ENCODE measurements at places on chromosomes 4 and X.

DNA sequence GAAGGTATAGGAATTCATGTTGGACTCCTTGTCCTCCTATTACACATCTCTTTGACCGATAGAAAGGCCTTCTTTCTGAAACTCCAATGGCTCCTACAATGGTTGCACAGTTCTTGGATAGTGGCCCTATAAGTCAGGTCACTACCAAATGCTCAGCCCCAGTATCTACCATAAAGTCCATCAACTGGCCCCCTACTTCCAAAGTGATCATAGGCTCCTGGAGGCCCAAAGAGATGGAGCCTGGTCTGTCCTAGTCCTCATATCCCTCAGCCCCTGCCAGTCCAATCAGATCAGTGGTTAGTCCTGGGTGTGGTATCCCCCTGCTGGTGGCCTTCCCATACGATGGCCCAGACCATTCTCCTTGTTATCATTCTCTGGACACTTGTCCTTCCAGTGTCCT lies 30.3 kb downstream of the SULT1E1 start:
- no peak for DNase-seq

- no peak for DNase-seq
These were observed 480.2 kb upstream of the PRKX start for GRCh38 chrX:4193500-4194155.

DNA sequence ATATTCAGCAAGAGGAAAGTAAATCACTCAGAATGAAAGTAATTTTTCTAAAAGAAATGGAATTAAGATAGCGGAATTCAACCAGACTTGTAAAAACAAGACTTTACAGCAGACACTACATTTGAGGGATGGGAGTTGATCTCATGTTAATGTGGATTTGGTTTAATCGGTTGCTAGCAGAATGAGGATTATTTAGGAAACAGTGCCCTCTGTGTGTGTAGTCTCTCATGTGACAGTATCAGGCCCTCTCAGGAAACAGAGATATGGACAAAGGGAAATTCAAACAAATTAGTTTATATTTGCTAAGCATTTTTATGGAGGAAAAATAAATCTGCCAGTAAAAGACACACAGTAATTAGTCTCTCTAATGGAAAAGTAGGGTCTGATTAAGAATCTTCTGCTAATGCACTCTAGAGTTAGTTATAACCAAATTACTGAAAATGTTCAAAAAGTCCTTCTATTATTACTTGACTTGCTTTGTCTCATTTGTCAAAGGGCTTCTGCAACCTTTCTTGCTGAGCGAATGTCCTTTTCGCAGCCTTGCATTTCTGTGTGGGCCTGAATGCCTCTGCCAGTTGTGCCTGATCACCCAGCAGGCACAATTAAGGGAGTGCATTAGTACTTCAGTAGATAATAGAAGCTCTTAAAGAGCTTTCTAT lies 1282.3 kb upstream of the TENM3 start:
- DNase-seq = no peak

DNA sequence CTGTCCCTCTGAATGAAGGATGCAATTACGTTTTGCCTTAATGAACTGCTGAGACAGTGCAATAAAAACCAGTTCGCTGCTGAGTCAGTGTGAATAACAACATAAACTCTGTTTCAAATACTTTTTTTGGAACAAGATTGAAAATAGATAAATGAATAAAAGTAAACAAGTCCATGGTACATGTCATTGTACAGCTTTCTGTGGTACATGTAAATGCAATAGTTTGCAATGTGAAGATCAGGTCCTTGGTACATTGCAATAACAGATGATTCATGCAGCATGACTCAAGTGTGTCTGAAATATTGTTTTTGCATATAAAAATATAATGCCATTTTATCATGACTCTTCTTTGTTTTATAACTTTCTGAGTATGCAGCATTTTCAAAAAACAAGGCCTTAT lies 193.4 kb upstream of the PACRGL start:
- DNase-seq = no peak

DNA sequence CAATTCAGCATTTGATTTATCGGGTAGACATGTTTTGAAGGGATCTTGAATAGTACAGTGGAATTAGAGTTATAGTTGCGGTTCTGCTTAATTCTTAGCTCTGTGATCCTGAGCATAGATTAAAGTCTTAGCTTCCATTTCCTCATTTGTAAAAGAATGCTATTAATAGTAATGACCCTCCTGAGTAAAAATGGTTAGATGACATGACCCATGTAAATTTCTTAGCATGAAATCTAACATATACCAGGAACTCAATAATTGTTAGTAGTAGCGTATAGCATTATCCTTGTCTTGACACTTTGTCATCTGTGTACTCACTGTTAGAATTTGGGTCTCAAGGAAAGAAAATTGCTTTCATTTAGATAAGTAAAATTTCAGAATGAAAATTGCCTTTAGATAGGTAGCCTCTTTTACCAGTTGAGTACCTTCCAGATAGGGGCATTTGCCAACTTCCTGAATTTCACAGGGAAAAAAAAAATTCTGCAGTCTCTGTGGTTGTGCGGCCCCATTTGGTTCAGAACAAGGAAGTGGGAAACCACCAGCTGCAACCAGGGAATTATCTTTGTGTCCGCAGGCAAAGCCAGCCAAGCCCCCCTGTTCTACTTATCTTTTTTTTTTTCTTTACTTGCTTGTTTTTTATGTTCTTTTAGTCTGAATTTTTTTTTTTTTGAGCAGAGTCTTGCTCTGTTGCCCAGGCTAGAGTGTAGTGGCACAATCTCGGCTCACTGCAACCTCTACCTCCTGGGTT lies 86.9 kb downstream of the TMEM164 start:
- no peak for DNase-seq

DNA sequence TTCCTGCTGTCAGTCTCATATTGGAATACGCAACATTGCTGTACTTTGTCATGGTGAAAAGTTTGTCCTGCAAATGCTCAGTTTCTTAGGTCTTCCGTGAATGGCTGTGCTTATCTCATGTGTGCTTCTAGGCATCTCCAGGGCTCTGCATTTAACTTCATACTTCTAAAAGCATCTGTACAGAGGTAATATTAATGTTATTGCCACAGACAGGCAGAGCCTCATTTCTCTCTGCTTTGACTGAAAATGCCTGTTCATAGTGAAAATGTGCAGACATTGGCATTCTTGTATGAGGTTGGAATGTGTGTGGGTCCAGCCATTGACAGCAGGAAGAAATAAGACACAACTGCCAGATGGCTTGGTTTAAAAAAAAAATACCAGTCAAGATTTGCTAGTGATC lies 140.1 kb upstream of the TTC29 start:
- DNase-seq = no peak

- DNase-seq = no peak
These were observed 934 bp downstream of the ZNF41 start for GRCh38 chrX:47482065-47482511.

- DNase-seq = no peak
These were observed 730 bp downstream of the VBP1 start for GRCh38 chrX:155216940-155217440.

DNA sequence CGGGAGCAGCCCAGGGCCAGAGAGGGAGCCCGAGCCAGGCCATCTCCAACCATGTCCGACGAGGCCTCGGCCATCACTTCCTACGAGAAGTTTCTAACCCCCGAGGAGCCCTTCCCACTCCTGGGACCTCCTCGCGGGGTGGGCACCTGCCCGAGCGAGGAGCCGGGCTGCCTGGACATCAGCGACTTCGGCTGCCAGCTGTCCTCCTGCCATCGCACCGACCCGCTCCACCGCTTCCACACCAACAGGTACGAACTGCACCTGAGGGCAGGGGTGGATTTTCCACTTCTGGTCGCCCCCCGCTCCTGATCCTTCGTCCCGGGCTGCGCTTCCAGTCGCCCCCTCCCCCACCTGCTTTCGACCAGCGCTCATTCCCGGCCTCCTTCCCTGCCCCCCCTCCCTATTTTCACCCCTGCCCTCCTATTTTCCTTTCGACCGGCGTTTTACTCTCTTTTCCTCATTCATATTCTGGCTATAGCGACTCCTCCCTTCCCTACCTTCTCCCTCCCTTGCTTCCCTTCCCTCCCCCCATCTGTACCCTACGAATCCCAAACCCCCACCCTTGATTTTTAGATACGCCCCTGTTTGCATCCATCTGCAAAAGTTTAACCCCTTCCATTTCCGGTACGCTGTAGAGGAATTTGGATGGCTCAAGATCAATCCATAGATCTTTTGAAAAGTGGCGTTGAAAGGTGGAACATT lies 633 bp downstream of the FAM199X start:
- no peak for DNase-seq

- no peak for DNase-seq
These were observed 56.2 kb downstream of the CLDN22 start for GRCh38 chr4:183263787-183264386.

DNA sequence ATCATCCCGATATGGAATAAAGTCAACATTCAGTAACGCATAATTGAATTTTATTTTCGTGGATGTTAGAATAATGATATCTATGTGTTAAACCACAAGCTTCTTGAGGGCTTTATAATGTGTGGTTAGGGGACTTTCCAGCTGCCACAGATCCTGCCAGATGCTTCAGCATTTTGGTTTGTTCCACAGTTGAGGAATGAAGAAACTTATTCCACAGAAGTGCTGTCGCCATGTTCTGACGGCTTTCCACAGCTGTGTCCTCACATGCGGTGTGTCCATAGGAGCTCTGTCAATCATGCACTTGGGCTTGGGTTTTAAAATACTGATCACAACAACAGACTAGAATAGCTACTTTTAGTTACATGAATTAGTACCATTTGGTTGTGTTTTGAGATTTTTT lies 411.9 kb downstream of the TRIML1 start:
- DNase-seq = no peak

DNA sequence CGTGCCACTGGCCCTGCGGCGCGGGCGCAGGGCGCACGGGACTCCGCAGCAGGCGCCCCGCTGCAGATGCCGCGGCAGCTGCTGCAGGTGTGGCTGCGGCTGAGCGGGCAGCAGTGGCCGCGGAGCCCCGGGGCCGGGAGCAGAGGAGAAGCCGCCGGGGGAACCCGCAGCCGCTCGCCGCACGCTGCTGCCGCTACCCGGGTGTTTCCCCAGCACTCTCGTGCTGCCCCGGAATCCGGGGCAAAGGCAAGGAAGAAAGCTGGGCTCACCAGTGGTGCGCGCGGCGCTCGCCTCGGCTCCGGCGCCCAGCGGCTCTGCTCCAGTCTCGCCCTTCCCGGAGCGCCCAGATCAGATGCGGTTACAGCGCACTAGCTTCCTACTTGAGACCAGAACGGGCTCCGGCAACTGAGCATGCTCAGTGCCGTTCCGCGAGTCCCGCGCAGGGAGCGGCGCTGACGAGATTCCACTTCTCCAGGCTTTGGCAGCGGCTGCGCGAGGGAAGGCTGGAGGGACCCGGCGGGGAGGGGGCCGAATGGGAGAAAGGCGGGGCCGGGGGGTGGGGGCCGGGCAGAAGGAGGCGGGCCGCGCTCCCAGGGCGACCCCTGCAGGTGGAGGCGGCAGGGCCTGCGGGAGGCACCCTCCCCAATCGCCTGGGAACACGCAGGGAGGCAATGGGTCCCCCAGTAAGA lies at the start of gene APBB2:
Gene APBB2, minus strand, starts transcription at position 407 of the 689 bp plus-strand sequence. CDS start 181,288 bp downstream, outside the sequence.
- no peak for DNase-seq

GRCh38 chr4:100582146-100582545 lies 64.3 kb upstream of the EMCN start:
- no peak for DNase-seq

- DNase-seq = no peak
These were observed 68.0 kb upstream of the MSX1 start for GRCh38 chr4:4791299-4792111.

GRCh38 chr4:41709844-41710481 lies 38.6 kb downstream of the PHOX2B start:
- no peak for DNase-seq

DNA sequence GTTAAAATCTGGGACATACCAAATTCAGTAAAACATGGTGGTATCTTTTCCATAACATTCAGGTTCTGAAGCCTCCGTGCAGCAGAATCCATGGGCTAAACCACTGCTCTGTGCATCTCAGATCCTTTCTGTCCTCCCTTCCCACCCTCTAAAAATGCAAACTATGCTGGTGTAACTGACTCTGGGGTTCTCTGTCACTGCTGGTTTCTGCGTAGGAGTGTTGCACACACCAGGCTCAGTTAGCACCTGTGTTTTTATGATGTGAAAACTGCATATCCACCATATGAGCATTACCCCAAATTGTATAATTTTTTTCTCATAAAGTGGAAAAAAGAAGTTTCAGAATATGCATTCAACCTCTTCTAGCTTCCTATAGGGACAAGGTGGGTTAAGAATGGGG lies 22.4 kb upstream of the IL21 start:
- no peak for DNase-seq

GRCh38 chr4:128866269-128866668 lies 56.8 kb downstream of the JADE1 start:
- DNase-seq = no peak

DNA sequence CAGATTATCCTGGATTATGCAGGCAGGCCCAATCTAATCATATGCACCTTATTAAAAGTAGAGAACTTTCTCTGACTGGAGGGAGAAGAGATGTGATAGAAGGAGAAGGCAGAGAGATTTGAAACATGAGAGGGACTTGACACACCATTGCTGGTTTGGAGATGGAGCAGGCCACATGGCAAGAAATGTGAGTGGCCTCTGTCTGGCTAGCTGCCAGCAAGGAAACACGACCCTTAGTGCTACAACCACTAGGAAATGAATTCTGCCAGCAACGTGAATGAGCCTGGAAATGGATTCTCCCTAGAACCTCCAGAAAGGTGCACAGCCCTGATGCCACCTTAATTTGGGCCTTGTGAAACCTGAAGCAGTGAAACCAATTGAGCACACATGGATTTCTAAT lies 79.5 kb upstream of the MBNL3 start:
- DNase-seq = no peak

DNA sequence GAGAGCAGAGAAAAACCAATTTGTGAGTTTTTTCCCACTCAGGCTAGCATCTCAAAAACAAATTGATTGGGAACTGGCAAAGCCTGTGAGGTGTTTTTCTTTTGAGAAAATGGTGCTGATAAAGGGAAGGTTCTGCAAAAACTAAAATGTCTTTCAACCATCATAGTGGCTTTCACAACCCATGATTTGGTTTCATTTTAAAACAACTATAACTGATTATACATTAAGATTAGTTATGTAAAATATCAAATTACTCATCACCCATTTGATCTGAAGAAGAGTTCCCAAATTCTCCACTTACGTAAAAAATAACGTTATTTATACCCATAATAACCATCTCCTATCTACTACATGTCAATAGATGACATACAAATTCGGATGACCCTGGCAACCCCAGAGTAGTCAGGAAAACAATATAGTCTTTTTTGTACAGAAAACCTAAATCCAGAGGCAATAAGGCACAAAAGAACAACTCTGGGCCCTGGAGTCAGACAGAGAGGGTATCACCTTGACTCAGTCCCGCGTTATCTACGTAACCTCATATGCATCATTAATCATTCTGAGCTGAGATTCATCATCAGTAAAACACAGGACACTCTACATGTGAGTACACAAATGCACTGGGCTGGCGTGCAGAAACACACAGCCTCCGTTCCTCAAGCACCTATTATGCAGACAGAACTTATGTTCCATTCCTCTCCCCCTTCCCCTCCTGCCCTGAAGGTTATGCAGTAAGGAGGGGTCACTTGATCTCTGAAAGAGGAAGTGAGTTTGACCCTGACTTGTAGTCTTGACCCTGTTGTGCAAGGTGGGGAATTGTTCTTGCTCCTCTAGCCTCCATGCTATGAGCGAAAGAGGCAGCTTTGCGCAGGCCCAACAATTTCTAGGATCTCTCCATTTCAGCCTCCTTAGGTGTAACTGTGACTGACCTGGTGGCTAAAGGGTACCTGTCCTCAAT lies 82.2 kb downstream of the SLC9A7 start:
- DNase-seq = no peak

- no peak for DNase-seq
These were observed 3.5 kb upstream of the SAP30 start for GRCh38 chr4:173367285-173367684.

GRCh38 chrX:11449613-11450012 lies 156.4 kb downstream of the AMELX start:
- no peak for DNase-seq

Data from effector memory CD4-positive, alpha-beta T cell (primary cell).